ENCODE measurements at places on chromosomes 4 and X.

- peak; percentile 81 for DNase-seq
These were observed 597 bp upstream of the NUDT6 start for GRCh38 chr4:122922877-122923511.

- no peak for DNase-seq
These were observed 164.7 kb downstream of the DCLK2 start for GRCh38 chr4:150242820-150243458.

- DNase-seq, result no peak
These were observed 565 bp upstream of the ZNF41 start for GRCh38 chrX:47483306-47484268.

- no peak for DNase-seq
These were observed 141.6 kb downstream of the NPNT start for GRCh38 chr4:106036848-106037247.

DNA sequence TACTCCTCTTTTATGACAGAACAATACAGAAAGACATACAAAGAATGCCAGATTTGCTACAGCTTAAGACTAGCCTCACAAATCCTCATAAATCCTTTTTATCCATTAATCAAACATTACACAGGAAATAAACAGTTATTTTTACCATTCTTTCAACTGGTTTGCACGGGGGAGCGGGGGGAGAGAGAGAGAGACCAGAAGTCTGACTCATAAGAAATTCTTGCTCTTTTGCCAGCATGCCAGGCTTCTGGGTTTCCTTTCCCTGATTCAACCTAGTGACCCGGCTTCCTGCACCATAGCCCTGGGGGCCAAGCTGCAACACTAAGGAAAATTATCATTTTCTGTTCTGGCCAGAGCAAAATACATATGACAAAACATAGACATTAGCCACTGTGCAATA, 6.8 kb upstream of the RRAGB start:
- DNase-seq, result no peak

GRCh38 chr4:141636082-141636770, at the start of gene IL15:
Gene IL15 (plus strand): TSS chr4:141636583. CDS start chr4:141719465, 82,882 bp downstream.
- peak; percentile 61 for DNase-seq

- no peak for DNase-seq
These were observed 30.7 kb upstream of the CLCN4 start for GRCh38 chrX:10126044-10126443.

DNA sequence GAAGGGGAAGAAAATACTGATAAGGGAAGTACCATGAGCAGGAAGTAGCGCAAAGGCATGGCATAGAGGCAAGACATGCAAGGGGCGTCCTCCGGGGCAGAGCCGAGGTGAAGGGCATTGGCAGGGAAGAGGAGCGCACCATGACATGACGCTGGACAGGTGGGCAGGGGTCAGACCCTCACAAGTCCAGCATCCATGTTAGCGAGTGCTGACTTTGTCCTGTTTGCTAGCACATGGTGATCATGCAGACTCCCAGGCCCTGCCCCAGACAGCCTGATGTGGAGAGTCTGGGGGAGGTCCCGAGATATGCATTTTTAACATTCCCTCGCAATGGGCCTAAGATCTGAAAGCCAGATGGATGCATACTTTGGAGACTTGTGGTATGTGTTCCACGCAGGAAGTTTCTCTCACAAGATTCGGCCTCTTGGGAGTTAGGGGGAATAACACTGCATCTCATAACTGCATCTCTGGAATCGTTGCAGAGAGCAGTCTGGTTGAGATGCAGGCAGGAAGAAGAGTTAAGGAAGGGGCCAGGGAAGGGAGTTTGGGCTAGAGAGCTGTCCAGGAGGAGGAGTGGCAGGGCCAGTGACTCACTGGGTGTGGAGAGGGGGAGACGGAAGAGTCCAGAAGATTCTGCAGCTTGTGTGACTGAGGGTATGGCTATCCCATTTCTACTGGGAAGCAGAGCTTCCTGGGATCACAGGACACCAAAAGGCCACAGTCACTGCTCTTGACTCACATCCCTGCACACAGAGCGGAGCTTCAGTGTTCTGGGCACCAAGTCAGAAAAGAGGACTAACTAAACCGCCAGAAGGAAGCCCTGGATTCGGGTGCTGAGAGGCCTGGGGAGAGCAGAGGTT, 59.7 kb downstream of the FAM184B start:
- DNase-seq, result no peak

DNA sequence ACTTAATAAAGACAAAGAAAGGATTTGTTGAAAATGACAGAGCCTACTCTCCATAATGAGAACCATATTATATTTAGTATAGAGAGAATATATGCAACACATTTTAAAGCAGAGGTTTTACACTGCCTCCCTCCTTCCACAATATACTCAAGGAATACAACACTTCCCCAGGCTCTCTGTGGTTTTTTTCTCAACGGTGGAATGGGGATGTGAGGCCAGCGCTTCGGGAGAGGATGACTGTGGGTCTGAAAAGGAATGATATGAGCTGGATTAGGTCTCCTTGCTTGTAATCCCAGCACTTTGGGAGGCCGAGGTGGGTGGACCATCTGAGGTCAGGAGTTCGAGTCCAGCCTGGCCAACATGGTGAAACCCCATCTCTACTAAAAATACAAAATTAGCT, 348.7 kb upstream of the KLF3 start:
- no peak for DNase-seq

GRCh38 chr4:130603043-130603442, 1507.1 kb downstream of the C4orf33 start:
- no peak for DNase-seq

- no peak for DNase-seq
These were observed 89.6 kb upstream of the KIT start for GRCh38 chr4:54568184-54568583.

DNA sequence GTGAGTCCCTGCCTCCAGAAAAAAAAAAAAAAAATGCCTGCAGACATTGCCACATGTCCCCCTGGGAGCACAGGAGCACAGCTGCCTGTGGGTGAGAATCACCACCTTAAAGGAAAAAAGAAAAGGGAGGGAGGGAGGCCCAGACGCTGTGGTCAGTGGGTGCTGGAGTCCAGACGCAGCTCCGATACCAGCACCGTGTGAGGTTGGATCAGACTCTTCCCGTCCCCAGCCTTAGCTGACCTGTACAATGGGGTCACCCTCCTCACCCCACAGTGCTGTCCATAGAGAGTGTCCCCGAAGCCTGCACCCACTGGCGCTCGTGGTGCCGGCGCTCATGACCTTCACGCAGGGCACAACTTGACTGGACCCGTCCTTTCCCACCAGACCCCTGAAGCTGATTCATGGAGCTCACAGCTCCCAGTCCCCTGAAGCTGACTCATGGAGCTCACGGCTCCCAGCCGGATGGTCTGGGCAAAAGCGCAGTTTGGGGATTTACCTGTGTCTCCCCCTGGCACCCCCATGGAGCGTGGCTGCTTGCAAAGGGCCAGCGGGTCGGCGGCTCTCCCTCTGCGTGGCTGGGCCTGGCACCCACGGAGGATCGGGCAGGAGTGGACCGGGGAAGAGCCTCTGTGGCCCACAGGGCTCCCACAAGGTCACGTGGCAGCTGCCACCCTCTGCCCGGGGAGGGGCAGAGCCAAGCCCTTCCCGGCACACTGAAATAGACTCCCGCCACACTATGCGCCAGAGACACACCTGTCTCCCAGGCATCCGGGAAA, 31.4 kb downstream of the ABLIM2 start:
- DNase-seq, result no peak

- DNase-seq, result no peak
These were observed 810.1 kb downstream of the FAT4 start for GRCh38 chr4:126124818-126125217.

GRCh38 chrX:45166781-45167180, 33.9 kb downstream of the DIPK2B start:
- no peak for DNase-seq

DNA sequence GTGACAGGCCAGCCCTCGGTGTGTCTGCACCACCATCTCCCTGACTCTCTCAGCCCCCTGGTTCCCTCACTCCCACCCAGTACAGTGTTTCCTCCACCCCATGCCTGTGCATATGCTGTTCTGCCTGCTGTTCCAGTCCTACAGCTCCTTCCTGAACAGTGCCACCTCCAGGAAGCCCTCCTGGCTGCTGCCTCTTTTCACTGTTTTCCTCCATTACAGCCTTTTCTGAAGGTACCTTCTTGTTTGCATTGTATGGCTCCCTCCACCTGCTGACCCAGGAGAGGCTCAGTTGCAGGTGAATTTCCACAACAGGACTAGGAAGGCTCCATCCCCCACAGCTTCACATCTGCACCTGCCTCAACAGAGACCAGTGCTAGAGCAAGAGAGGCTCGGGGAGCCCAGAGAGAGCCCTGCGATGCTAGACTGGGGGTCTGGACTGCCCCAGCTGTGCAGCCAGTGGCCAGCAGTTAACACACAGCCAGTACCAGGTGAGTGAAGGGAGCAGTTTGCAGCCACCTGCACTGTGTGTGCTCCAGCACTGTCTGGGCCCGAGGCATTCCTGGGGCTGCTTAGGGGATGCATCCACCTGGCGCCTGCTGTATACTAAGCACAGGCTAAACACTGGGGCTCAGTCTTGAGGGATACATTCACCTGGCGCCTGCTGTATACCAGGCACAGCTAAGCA, 92.0 kb downstream of the ADRA2C start:
- no peak for DNase-seq

DNA sequence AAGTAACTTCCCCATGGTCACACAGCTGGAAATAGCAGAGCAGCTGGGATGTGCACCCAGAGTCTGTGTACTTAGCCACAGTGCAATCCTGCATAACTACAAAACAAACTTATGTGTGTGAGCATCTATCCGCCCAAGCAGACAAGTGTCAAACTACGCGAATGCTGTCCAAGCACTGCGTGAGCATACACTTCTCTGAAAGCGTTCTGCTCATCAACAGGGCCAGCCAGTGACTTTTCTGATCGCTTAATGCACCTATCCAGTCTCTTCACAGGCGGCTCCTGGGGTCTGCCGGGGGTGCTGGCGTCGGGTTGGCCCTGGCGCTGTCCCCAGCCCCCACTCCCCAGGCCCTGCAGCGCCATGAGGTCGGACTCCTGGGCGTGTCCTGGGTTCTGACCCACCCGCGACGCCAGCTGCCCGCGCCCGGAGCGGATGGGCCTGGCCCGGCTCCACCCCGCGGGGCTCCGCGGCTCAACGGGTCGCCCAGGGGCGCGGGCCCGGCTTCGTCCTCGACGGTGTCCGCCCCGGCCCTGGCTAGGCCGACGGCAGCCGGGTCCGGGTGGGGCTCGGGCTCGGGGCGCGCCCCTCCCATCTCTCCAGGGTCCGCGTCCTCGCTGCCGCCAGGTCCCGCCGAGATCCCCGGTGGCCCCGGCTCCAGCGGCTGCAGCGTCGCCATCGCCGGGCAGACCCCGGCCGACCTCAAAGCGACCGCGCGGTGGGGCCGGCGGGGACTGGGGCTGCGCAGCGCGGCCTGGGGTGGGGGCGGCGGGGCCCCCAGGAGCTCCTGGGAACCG, 1.3 kb upstream of the ZNF141 start:
- DNase-seq, result peak; percentile 48

DNA sequence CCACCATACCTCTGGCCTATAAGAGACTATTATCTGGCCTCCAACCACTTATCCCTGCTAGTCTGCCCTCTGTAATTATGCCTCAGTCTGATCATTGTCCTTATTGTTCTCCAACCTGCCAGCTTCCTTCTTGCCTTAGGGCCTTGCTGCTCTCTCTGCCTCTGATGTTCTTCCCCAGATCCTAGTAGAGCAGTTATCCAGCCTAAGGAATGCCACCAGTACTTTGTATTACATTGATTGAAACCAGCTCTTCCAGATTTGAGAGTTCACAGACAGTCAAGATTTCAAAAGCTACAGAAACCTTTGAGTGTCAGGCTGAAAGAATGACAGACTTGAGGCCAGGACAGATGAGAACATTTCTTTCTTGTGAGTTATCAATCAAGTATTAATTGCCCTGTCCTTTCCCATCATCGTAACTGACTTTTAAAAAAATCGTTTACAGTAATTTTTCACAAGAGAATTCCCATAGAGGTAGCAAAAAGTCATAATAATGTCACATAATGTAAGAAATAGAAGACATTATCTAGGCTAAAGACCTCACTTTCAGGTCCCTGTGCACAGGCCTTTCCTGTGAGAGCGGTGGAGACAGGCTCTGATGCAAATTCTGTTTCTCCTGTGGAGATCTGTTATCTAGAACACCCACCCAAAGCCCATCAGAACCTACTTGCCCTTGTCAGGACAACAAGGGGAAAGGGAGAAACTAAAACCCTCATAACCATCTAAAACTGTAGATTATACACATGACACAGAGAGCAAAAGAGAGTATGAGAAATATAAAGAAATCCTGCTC, 64.1 kb upstream of the GUCY1A1 start:
- DNase-seq, result no peak

DNA sequence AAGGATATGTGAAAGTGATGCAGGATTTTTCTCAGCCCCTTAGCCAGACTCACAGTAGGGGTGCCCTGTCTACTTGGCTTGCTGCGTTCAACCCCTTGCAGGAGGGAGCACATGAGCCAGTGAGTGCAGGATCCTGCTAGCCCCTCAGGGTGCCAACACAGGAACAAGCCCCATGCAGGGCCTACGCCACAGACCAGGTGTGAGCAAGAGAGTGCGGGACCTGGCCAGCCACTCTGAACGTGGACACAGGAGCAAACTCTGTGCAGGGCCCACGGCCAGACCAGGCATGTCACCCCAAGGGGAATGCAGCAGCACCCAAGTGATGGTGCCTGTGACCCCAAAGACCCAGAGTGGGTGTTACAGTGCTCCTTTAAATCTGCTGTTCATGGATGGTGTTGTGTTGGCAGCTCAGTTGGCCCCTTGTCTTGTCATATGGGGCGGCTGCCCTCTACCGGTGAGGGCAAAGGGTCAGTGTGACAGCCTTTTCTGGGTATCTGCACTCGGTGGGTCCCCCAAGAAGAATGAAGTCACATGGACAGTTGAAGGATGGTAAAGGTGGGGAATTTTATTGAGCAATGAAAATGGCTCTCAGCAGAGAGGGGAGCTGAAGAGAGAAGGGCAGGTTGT, 188.4 kb upstream of the MAOA start:
- no peak for DNase-seq

Measured in mesothelial cell of epicardium (in vitro differentiated cells).